ENCODE measurements at places on chromosomes 1 and 21.
A peak's percentile ranks its signal among the peaks of the same experiment; 100 is the strongest.

GRCh38 chr1:64453688-64454087 is 16.2 kb upstream of the CACHD1 start:
- DNase-seq, result no peak

DNA sequence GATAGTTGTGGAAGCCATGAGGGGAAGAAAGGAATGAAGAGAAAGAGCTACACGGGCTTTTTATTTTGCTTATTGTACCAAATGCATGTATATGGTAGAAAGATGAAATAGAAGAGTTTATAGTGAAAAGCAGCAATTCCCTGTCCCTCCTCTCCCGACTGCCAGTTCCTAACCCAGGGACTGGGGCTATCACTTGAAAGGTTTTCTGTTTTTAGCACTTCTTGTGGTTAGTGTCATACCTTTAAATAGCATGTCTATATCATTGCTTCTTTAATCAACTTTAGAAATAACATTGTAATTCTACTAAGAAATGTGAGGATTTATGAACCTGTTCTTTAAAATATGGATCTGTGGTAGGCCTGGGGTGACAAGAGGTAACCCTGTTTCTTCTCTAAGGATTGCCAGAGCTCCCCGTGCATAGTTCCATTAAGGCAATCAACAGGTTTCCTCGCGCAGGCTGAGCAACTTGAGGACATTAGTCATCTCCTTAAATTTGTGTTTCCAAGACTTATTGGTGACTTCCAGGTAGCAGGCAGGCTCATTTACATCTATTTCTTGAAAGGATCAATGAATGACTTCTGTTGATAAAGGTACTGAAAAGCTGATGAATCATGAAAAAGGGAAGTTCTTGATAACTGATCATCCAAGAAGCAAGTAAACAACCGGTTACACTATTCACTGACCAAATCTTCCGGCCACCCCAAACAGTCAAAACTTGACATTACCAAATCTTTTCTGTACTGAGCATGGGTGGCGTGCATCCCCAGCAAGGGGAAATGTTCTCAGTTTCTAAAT is 37.8 kb upstream of the S1PR1 start:
- no peak for DNase-seq

DNA sequence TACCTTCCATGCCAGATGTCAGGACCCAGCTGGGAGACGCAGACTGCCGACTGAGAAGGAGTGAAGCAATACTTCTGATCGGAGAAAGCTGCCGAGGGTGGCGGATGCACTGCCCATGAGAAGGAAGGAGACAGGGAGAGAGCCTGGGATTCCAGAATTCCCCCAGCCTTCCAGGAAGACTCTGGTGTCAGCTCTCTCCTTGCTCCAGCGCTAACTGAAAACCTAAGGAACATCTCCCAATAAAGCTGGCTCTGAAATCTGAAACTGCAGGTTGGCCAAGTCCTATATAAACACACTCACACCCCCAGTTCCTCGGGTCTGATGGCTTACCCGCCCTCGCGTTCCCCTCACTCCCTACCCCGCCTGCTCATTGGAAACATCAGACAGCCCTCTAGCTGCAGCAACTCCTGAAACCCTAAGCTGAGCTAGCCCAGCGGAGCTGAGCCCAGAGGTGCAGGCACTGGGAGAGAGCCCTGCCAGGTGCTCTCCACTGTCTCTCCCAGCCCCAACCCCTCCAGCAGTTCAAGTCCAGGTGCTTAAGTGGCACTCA is 52.3 kb downstream of the PLEKHA6 start:
- peak; percentile 37 for DNase-seq

GRCh38 chr1:41385398-41386195 is 24.4 kb downstream of the FOXO6 start:
- DNase-seq, result no peak

DNA sequence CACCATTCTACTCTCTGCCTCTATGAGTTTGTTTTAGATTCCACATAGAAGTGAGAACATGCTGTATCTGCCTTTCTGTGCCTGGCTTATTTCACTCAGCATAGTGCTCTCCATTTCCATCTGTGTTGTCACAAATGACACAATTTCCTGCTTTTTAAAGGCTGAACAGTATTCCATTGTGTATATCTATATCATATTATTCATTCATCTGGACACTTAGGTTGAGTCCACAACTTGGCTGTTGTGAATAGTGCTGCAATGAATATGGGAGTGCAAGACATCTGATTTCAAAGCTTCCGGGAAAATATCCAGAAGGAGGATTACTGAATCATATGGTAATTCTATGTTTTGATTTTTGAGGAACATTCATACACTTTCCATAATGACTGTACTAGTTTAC is 20.1 kb upstream of the DONSON start:
- peak; percentile 45 for DNase-seq

- peak; percentile 91 for DNase-seq
Observed at GRCh38 chr1:79293611-79294010, 287.1 kb upstream of the ADGRL4 start.

DNA sequence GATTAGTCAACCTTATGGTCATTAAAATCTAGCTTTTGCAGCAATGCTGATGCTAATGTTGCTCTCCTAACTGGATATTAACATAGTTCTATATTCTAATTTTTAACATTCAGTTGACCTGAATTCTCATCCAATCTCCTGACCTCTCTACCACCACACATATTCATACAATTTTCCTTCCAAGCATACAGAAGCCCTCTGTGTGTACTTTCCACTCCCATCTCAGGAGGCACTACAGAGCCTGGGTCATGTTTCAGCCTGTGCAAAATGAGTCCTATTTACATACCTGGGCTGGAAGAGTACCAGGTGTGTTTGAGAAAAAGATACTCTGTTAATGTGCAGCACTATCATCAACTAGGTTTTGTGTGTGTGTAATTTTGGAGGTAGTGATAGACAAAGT is 486.3 kb downstream of the NEGR1 start:
- no peak for DNase-seq

- no peak for DNase-seq
Observed at GRCh38 chr1:33515607-33516006, 43.2 kb downstream of the ZSCAN20 start.

- DNase-seq, result no peak
Observed at GRCh38 chr1:101235216-101235695, 1.6 kb upstream of the S1PR1 start.

DNA sequence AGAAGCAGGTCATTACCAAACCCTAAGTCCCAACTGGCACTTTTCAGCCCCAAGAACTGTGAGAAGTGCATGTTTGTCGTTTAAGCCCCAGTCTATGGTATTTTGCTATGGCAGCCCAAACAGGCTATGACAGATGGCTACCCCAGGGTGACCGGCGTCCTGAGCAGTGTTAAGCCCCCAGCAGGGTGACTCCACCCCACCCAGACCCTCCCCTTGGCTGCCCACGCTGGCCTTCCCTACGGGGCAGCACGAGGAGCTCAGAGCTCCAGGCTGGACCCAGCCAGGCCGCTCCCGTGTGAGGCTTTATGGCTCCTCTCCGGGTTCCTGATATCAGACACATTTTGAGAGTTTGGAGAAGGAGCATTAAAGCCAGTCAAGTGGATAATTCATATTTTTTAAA is 684.0 kb downstream of the PTPRU start:
- DNase-seq, result no peak

- no peak for DNase-seq
Observed at GRCh38 chr1:223175032-223175431, 32.0 kb upstream of the TLR5 start.

- DNase-seq, result peak; percentile 84
Observed at GRCh38 chr1:169119405-169119804, 12.9 kb downstream of the ATP1B1 start.

DNA sequence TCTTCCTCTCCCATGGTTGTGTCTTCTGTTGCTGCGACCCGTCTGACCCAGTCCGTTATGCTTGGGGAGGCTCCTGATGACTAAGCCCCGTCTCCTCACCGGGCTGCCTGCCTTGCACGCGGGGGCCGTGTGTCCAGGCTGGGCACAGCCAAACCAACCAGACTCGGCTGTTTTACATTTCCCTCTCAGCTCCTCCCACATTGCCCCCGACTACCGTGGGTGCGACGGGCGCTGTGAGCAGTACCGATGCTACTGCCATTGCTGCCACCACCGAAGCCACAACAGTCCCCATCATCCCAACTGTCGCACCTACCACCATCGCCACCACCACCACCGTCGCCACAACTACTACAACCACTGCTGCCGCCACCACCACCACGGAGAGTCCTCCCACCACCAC is 46.0 kb upstream of the CNTN2 start:
- DNase-seq, result peak; percentile 5

- no peak for DNase-seq
Observed at GRCh38 chr1:6614019-6614928, 743 bp downstream of the PHF13 start.

DNA sequence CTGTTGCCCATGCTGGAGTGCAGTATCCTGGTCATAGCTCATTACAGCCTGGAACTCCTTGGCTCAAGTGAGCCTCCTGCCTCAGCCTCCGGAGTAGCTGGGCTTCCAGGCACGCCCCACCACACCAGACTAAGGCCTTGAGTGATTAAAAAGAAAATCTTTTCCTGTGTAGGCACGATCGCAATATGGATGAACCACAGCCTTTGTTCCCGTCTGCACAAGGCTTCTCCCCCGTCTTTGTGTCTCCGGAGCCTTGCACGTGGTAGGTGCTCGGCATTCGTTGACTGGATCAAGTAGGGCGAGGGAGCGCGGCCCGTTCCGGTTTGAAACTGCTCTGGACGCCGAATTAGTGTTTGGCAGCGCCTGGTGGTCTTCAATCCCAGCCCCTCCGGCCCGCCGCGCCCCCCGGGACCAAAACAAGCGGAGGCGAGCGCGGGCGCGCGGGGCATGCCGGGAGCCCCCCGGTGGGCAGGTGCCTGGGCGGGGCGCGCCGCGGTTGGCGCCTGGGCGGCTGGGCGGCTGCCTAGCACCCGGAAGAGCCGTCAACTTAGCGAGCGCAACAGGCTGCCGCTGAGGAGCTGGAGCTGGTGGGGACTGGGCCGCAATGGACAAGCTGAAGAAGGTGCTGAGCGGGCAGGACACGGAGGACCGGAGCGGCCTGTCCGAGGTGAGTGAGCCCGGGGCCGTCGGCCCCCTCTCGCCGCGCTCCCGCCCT is at the start of gene SFT2D2:
TSS of gene SFT2D2 (plus strand) at position 529 of the 715 bp plus-strand sequence. CDS start at position 605, 76 bp downstream.
- peak; percentile 74 for DNase-seq

GRCh38 chr1:236677641-236678235 is 8.6 kb upstream of the ACTN2 start:
- no peak for DNase-seq

DNA sequence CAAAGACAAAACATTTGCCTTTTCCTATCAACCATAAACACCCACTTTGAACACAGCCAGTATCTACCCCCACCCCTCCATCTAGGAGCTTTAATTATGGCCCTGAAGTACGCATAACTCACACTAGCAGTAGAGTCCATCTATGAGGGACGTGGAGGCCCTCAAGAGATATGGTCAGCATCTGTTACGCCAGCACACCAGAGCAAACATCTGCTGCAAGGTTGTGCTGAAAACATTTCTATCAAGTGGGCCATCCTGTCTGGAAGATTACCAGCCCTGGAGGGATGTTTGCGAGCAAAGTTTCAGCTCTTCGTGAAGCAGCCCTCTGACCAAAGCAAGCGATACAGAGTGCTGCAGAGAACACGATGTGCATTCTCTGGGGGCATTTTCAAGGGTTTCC is 74.6 kb downstream of the SLC45A1 start:
- peak; percentile 48 for DNase-seq

DNA sequence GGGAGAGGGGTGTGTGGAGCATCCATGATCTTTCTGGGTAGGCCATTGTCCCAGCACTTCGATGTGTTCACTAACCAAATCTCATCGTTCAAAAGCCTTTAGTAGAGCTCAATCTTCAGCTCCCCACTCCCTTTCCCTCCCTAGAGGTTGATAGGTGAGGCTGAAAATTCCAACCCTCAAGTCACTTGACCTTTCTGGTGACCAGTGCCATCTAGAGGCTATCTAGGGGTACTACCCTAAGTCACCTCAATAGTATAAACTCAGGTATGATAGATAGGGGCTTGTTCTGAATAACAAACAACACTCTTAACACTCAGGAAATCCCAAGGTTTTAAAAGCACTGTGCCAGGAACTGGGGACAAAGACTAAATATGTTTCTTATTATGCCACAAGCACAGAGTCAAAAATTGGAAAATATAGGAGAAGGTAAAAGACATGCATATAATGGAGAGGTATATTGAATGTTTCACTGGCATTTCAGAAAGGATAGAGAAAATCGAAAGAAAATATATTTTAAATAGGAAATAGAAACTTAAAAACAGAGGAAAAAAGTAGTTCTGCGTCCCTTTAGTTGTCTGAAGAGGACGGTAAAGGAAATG is 42.9 kb upstream of the CD53 start:
- peak; percentile 28 for DNase-seq
